ENCODE measurements at places on chromosomes 13 and 19.

DNA sequence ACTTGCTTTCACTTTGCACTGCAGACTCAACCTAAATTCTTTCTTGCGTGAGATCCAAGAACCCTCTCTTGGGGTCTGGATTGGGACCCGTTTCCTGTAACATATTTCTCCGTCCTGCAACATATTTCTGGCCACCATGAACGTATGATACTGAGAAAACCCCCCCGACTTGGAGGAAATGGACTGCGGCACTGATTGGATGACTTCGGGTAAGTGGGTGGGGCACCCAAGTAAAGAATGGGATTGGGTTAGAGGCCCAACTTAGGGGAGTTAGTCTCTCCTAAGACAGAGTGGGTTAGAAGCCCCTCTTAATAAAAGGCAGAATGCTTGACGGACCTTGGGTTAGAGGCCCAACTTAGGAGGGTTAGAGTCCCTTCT is 690.4 kb downstream of the UQCRFS1 start:
- DNase-seq, result no peak

DNA sequence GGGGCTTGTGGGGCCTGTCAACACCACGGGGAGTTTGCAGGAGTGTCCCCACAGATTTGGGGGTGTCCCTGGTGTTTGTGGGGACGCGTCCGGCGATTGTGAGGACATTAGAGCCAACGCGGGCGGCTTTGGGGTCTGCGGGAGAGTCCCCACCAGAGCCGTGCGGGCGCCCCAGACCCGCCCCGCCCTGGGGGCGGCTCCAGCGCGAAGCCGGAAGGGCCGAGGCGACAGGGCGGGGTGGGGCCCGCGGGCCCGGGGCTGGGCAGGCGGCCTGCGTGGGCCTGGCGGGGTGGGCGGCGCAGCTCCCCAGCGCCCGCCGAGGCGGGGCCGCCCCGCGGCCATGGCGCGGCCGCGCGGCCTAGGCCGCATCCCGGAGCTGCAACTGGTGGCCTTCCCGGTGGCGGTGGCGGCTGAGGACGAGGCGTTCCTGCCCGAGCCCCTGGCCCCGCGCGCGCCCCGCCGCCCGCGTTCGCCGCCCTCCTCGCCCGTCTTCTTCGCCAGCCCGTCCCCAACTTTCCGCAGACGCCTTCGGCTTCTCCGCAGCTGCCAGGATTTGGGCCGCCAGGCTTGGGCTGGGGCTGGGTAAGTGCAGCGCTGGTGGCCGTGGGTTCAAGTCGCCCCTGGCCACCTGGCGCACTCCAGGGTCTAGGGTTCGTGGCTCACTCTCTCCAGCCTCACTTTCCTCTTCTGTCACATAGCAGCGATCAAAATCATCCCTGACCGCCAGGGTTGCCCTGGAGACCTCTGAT is 10.3 kb downstream of the PDE4A start:
- DNase-seq, result peak; percentile 16

DNA sequence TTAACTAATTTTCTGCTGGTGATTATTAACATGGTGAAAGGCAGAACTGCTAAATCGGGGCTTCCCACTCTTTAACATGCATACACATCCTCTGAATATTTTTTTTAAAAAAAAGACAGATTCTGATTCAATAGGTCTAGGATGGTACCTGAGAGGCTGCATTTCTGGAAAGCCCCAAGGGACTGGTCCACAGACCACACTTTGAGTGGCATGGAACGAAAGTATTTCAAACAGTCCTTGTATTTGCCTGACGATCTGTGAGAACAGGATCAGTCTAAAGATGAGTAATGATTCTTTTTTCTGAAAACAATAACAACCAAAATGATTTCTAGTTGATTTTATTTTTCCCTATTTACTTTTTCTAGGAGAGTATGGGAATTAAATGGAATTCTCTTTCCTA is 16.7 kb upstream of the SPART start:
- no peak for DNase-seq

DNA sequence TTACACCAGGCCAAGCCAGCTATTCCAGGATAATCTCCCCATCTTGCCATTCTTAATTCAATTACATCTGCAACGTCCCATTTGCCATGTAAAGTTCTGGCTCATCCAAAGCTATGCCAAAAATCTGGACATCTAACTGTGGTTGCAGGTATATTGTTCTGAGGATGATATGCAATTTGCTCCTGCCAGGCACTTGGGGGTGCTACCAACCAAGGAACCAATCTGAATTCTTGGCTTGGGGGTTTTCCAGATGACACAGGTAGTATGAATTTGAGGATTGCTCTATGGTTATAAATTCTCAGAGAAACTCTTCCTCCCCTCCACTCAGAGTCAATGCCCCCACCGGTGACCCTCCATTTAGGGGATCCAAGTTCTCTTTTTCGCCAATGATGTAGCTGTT is 33.0 kb downstream of the CRYL1 start:
- DNase-seq, result peak; percentile 72

DNA sequence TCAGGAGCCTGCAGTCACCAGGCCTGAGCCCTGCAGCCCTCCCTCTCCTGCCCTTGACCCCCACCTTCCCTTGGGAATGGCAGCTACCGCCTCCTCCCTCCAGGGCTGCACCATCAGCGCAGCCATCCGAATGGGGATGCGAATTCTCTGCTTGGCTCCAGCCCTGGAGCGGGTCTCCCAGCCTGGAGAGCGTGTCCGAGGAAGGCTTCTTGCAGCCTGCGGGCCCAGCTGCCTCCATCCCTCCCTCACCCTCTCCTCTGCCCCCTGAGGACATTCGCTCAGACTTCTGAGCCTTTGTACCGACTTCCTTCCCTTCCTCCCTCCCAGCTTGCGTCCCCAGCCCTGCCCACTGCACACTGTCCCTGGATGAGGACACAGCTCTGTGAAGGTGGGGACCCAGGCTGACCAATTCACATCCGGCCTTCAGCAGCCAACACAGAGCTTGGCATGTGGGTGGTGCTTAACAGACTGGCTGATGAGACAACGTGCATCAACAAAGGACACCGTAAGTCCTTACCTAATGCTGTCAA is 6.0 kb upstream of the NKPD1 start:
- DNase-seq, result peak; percentile 32

DNA sequence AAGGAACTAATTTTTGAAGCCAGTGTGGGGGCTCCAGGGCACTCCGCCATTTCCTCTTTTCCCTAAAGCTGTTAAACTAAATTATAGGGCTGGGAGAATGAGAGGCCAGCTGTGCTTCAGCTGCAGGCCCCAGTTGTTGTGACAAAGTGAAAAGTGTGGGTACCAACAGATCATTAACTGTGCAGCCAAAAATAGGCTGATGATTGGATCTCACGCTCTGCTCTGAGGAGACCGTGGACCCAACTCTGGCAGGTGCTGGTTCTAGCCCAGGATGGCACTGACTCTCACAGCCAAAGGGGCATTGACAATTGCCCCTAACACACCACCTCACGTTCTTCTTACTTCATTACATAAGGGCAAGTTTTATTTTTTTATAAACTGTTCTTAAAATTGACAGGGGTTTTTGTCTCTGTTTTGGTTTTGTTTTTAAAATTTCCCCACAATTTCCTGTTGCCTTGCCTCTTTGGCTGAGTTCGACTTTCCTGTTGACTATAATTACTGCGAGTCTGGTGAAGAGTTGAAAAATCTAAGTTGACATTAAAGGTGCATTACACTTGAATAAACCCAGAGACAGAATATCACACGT is 391.0 kb downstream of the FGF9 start:
- DNase-seq, result no peak

DNA sequence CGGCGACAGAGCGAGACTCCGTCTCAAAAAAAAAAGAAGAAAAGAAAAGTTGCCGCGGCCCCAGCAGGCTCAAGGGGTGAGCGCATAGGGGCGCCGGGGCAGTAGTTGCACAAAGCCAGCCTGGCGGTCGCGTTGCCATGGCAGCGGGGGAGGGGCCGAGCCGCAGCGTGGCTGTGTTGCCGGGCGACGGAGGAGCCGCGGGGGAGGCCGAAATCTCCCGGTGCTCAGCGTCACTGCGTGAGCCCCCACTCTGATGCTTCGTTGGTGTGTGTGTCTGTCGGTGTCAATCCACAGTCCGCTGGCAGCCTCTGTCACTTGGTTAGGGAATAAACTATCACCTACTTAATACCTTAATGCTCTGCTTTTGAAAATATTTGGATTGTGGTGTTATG is 82.9 kb upstream of the C1QTNF9B start:
- peak; percentile 89 for DNase-seq

DNA sequence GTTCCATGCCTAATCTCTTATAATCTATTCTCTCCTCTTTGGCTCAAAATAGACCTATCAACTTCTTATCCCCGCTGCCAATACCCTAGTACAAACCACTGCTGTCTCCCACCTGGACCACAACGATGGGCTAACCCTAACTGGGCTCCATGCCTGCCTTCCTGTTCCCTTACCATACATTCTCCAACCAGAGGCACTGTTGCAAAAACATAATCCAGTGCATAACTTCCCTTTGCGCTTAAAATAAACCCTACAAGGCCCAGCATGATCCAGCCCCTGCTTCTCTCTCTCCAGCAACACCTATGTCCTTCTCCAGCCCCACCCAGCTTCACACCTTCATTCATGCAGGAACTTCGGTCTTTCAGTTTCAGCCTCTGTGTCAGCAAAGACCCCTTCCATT is 27.4 kb upstream of the CEBPA start:
- DNase-seq, result no peak

- no peak for DNase-seq
These were observed 41.6 kb downstream of the PAN3 start for GRCh38 chr13:28179974-28180373.

DNA sequence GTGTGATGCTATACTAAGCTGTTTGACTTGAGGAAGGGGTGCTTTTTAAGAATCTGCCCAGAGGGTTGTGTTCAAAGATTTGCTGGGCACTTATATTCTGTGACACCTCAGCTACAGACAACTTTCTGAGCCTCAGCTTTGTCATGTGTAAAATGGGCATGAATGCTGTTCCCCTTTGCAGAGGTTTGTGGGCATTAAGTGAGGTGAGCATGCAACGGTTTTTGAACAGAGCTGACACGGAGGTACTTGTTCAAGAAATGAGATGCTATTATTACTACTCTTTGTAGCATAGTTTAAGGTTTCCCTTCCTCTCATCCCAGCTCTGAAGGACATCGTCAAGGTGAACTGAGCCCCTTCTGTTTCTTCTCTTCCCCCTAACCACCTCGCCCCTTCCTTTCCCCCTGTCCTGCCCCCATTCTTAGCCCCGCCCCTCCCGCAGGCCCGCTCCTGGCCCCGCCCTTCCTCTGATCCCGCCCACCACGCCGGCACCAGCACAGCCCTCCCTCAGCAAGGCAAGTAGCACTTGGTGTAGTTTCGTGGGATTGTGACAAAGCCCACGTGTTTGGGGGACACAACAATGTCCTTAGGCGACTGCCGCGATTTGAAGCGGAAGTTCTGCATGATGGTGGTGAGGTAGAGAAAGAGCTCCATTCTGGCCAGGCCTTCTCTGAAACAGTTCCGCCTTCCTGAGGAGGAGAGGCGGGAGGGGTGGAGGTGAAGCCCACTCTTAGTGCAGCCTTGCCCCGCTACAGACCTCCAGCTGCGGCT is 26.1 kb upstream of the CYP2A7 start:
- DNase-seq, result no peak

DNA sequence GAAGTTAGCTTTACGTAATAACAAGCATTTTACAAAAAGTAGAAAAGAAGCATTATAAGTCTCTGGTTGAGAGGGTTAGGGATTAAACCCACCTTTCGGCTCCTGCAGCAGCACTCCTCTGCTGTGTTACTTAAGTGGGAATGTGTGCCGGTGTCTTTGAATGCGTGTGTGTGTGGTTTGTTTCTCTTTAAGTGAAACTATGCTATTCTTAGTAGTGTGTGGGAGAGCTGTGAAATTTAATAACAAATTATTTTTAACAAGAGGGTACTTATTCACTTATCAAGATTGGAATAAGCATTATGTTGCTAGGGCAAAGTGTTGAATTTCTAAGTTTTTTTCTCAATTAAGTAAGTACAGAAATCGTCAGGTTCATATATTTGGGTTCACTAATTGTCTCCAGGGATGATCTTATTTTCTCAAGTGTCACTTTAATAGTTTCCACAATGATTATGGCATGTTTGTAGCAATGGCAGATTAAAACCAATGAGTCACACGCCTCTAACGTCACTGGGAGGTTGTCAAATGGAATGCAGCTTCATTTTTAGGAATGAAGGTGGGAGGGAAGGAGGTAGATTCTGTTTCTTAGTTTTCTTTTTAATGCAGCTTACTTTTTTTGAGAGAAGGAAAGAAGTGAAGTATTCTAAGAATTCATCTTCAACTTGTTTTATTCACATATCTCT is 151.3 kb downstream of the LMO7 start:
- DNase-seq, result no peak

- DNase-seq, result no peak
These were observed 19.9 kb upstream of the MISP start for GRCh38 chr19:731000-731399.
